ENCODE measurements at places on chromosomes 13 and 19.

- no peak for DNase-seq
Measured at GRCh38 chr19:34426096-34426661, 2.0 kb upstream of the UBA2 start.

- peak; percentile 70 for DNase-seq
Measured at GRCh38 chr13:21637296-21637695, 33.3 kb upstream of the MICU2 start.

DNA sequence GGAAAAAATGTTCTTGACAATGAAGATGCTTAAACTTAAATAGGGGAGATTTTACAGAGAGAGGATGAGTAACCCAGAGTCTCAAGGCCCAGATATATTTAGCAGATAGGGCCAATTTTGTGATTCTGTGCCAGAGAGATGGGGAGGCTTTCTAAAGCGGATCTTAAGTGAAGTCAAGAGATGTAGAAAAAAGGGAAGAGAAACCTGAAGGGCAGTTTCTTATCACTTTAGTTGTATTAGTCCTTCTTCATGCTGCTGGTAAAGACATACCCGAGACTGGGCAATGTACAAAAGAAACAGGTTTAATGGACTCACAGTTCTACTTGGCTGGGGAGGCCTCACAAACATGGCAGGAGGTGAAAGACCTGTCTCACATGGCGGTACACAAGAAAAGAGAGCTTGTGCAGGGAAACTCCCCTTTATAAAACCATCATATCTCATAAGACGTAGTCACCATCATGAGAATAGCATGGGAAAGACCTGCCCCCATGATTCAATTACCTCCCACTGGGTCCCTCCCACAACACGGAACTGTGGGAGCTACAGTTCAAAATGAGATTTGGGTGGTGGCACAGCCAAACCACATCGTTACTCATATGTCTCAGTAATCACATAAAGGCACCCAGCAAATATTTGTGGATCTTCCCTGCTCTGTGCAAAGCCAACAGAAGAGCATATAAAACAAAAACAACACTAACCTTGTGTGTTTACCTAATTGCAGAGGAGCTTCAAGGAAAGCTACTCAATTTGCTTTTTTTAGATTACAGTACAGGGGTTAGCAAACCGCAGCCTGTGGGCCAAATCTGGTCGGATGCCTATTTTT lies 102.6 kb upstream of the MYCBP2 start:
- DNase-seq: no peak

DNA sequence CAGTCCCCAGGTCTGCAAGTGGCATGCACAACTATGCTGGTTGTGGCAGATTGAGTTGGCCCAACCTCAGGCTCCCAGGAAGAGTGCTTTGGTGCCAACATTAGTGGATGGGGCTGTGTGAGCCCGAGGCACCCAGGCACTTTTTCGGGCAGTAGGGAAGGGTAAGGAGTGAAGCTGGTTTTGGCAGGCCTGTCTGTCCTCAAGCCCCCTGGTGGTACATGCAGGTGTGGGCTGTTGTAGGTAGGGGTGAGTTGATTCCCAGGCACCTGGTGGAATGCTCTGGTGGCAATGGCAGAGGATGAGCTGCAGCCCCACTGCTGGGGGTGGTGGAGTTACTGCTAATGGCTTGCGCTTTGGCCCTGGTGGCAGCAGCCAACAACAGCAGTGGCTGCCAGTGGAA lies 723.7 kb upstream of the SLITRK1 start:
- no peak for DNase-seq

Data from NCI-H1092 (cell line).